SJCRH30 (cell line): ENCODE measurements at places on chromosomes 1 and 21.

DNA sequence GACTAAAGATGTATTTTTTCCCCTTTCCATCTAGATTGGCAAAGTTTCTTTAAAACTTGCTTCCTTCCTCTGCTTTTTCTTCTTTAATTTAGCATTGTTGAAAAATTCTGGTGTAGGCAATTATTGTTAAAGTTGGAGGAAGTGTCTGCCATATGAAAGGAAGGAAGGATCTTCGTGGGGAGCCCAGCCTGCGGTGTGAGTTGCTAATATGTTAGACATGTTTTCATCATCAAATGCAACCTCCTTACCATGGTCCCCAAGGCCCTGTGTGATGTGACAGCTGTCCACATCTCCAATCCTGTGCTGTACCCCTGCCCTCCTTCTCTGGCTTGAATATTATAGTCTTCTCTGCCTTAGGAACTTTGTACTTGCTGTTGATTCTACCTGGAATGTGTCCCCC lies 81.0 kb upstream of the ZBTB18 start:
- DNase-seq, result no peak

- no peak for DNase-seq
Measured at GRCh38 chr1:85361606-85362296, 85.3 kb upstream of the BCL10 start.

- no peak for DNase-seq
Measured at GRCh38 chr21:29647353-29647781, 292.4 kb downstream of the GRIK1 start.

DNA sequence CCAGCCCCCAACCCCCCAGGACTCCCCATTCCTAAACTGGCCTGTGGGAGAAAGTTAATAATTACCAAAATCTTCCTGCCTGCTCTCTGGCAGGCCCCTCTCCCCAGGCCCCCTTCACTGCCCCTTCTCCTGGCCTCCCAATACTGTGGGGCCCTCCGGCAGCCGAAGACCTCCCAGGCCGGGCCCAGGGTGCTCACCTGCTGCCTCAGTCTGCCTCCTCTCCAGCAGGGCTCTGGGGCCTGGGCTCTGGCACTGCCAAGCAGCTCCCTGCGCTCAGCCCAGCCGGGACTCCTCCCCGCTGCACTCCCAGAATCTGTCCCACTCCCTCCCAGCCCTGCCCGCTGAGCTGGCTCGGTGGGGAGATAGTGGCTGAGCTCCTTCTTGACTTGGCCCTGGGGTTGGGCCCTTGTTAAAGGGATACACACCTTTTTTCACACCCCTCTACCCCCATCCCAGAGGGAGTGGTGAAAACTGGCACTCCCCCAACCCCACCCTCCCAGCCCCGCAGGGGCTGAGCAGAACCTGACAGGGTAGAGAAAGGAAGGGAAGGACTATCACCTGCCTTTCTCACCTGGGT lies at the start of gene S100A16:
TSS of gene S100A16 (minus strand) at position 383 of the 577 bp plus-strand sequence. CDS start 4,986 bp downstream, outside the sequence.
- DNase-seq, result peak; percentile 50

GRCh38 chr1:48442864-48443619 lies 29.0 kb downstream of the SPATA6 start:
- no peak for DNase-seq
